CD4-positive, alpha-beta T cell treated with Interferon gamma for 1 hour (primary cell): ENCODE measurements at places on chromosomes 6 and 20.
A peak's percentile ranks its signal among the peaks of the same experiment; 100 is the strongest.

- no peak for DNase-seq
Observed at GRCh38 chr6:4369616-4370015, 234.2 kb upstream of the ECI2 start.

- DNase-seq, result no peak
Observed at GRCh38 chr6:53426667-53427270, 78.0 kb upstream of the ELOVL5 start.

DNA sequence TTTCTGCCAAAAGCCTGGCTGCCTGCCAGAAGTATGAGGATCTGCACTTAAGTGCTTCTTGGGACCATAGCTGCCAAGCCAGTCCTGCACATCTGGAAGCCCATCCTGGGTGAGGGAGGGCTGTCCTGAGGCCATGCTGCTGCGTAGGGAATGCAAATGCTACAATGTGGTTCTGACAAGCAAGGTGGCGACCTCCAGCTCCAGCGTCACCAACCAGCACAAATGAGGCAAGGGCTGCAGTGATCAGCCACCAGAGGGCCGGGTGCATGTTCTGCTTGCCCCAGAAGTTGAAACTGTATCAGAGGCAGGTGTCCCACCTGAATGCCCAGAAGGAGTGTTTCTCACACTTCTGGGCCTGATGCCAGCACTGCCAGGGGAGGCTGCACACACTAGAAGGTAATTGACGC lies 99.1 kb upstream of the KCNQ5 start:
- DNase-seq, result peak; percentile 1

DNA sequence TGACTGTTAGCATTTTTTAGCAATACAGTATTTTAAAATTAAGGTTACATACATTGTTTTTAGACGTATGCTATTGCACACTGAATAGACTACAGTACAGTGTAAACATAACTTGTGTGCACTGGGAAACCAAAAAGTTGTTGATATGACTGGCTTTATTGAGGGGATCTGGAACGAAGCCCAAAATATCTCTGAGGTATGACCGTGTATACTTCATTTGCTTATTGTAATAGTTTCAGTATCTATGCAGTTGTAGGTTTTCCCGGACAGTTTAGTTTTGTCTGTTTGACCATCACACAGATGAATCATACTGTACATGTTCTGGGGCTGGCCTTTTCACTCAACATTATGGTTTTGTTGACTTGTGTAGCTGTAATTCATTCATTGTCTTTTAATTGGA lies 6.9 kb upstream of the ZBTB12 start:
- no peak for DNase-seq

DNA sequence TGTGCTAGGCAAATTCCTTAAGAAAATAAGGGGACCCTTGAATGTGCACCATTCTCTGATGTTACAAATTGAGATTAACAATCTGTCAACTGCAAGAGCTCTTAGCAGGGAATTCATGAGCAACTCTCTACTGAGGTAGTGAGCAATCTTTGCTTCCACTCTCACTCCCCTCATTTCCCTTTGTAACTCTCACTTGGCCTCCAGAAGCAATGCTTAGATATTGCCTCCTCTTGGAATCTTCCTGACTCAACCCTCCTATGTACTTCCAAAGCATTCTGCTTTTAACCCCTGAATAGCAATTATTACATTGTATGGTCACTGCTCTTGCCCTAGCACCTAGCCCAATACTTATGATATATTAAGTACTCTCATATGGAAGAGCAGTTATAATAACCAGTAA lies 16.5 kb downstream of the XPO5 start:
- DNase-seq, result no peak

- DNase-seq, result no peak
Observed at GRCh38 chr6:81758221-81758620, 5.7 kb upstream of the TENT5A start.

DNA sequence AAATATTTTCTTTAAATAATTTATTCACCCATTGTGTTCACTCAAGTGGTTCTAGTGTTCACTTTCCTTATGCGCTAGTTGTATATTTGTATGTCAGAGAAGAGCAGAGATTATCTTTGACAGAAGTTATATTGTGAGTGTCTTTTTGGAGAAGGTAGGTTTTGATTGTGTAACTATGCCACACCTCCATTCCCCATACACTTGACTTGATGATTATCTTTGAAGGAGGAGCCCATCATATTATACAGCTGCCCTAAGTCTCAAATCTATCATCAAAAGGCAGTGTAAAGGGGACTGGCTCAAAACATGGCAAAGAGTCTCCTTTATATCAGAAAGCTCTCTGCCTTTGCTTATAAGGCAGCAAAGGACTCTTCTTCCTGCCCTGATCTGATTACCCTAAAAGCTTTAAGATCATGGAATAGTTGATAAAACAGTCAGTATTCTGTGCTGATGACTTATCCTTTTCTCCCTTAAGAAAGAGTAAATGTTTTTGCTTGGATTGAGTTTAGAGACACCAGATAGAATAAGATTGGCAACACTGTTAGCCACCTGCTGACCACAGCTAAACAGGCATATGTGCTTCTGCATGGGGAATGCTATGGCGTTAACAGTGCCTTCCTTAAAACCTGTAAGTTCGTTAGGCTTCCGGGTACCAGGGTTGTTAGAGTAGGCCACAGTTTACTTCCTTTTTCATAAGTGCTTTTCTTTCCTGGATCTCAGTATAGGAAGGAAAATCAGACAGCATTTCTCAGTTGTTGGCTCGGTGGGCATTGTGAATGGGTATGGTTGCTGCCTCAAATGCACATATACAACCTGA lies 22.6 kb downstream of the TOP1 start:
- DNase-seq, result no peak

DNA sequence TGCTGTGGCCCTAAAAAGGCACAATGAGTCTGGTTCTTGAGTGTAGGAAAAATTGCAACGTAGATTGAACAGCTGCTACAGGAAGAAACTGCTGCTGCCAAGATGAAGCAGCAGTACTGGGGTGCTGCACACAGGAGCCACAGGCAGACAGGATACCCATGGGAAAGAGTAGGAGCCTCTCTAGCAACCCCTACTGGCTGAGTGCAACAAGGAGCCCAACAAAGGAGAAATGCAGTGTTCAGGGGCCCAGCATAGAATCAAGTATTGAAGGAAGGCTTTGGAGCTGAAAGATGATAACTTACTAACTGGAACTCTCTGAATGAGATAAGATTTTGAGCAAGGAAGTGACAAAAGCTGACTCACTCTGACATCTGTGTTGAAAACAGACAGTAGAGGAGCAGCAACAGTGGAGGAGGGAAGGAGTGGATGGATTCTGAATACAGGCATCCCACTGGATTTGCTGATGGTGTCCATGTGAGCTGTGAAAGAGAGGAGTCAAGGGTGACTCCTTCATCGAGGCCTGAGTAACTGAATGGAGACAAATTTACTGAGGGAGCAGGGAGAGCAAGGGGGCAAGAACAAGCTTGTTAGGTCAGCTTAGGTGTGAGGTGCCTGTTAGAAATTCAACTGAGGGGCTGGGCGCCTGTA lies 534.7 kb upstream of the JARID2 start:
- peak; percentile 64 for DNase-seq

- no peak for DNase-seq
Observed at GRCh38 chr20:49742948-49743347, 29.3 kb upstream of the B4GALT5 start.

- no peak for DNase-seq
Observed at GRCh38 chr6:137859025-137859424, 8.0 kb upstream of the TNFAIP3 start.

DNA sequence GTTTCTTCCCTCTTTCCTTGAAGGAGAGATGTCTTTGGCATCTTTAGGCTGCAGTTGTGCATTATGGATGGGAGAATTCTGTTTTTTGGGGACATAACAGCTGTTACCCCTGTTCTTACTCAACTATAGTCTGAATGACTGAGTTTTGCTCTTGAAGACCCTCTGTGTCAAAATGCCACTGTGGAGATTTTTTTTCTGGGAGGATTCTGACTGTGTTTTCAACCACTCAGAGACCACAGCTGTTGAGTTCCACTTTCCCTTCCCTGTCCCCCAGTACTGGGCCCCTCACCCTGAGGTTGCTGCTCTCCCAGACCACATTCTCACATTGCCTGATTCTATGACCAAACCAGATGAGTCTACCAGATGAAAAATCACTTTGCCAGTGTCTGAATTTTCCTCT lies 48.1 kb downstream of the NKX2-2 start:
- no peak for DNase-seq

DNA sequence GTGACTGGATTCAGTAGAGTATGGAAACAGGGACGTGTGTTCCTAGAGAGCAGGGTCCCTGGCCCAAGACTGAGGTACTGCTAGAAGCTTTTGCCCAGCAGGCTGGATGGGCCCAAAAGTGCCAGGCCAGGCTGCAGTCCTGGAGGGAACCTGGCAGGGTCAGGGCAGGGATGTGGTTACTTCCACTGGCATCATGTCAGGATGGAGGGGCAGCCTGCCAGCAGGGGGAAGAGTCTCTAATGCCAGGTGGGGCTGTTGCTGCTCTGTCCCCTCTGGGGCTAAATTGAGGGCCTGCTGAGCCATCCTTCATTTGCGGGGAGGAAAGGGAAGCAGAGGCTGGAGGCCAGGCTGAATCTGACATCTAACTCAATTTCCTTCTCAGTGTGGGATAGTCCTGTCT lies 17.2 kb downstream of the ZDHHC14 start:
- DNase-seq, result no peak

DNA sequence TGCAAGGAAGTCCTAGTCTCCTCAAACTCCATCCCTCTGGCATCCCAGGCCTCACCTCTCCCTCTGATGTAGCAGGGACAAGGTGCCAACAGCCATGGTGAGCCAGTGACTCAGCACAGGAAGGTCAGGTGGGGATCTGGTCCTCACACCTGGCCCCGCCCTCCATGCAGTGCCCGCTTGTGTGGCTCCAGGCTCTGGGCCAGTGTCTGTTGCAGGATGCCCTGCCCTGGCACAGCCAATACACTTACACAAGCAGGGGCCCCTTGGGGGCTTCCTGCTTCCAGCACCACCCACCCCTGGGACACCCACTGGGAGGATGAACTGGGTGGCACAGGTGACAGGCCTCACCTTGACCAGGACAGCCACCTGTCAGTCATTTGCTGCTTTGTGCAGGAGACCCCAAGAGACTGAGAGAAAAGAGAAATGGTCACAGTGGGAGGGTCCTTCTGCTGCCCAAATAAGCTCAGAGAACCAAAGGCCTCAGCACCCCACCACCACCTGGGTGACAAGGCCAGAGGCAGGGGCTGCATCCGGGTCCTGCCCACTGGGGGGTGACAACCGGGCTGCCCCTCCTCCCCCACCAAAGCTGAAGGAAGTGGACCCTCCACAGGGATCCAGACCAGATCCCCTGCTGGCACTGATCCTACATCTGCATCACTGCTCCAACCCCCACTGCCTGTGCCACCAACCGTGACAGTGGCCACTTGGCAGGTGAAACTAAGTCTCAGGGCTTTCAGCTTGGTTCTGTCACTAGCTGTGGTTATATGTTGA lies 658.8 kb upstream of the DEFB115 start:
- DNase-seq, result no peak
